ENCODE measurements at places on chromosomes 16 and 17.

DNA sequence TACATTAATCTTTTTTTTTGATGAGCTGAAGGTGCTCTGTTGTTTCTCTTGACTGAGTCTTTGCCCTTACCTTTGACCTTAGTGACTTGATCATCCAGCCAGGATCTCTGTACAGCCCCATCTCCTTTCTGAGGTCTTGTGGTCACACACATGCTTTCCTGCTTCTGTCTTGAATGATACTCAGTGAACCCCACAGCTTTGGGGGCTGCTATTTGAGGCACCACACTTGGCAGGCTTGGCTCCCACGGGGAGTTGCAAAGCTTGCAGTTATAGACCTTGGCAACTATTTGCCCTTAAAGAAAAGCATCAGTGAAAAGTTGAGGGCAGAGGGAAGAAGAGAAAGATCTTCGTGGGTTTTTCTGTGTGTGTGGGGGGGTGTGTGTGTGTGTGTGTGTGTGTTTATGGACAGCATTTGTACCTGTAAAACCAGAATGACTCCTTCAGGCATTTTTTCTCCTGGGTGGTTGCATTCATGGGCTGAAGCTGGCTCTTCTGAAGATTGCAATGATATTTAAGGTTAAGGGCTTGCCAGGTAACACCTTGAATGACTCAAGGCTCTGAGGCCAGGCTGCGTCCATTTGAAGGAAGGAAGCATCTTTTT lies 101.6 kb downstream of the MSI2 start:
- DNase-seq = no peak

- no peak for DNase-seq
Observed at GRCh38 chr16:54806378-54806777, 124.3 kb upstream of the IRX5 start.

DNA sequence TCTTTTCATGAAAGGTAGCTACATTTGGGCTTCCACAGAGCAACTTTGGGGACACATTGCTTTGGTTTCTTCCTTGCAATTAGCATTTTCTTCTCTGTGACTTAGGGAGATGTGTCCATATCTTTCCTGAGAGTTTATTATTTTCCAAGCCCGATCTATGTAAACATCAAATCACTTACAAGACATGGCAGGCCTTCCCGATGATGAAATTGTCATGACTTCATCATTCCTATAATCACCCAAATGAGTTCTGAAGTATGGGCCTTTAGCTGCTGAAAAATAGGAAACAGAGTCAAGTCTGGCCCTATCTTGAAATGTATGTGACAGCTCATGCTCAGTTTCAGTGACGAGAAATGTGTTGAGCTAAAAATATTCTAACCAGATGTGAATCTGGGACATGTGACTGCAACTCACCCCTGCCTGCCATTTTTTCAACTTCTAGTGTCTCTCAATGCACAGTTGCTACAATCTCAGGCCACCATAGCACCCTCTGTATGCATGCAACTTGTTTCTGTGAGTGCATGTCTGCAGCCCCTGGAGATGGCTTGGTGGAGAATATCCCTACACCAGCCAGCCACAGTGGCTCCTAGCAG lies 199.6 kb upstream of the MAF start:
- no peak for DNase-seq

GRCh38 chr16:81569361-81570034 lies 124.9 kb downstream of the CMIP start:
- no peak for DNase-seq

DNA sequence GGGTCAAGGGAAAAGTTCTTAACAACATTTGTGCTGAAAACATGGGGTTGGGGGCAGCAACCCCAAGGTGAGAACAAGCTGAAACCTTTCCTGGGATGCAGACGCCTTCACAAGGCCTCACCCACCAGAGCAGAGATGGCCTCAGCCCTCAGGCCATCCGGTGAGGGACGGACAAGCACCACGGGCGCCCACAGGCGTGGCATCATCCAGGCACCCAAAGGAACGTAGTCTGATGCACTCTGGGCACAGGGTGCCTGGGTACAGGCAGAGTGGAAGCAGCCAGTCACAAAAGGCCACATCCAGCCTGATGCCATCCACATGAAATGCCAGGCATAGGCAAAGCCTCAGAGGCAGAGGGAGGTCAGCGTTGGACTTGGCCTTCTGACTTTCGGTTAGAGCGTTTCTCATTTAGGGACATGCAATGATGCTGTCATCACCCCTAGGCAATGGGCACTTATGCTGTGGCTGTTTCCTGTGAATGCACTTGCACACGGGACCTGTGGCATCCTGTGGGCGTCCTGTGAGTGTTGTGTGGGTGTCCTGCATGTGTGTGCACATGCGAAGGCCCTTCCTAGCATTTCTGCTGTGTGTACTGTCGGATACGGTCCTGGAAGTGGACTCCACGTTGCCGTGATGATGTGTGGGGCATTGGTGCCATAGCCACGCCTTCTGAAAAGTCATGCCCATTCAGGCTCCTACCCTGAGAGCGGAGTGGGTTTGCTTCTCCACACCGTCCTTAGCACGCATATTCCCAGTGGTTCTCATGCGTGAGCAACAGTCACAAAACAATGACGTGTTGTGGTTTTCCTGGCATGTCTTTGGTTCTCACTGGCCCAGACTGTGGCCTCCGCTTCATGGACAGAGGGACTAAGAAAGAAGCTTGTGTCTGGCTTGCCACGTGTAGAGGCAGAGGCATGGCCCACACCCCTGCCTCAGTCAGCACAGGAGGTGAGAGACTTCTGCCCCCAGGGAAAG lies 52.7 kb upstream of the ZNF469 start:
- DNase-seq = no peak

- DNase-seq = no peak
Observed at GRCh38 chr16:16778332-16778731, 399.4 kb downstream of the NPIPA7 start.

DNA sequence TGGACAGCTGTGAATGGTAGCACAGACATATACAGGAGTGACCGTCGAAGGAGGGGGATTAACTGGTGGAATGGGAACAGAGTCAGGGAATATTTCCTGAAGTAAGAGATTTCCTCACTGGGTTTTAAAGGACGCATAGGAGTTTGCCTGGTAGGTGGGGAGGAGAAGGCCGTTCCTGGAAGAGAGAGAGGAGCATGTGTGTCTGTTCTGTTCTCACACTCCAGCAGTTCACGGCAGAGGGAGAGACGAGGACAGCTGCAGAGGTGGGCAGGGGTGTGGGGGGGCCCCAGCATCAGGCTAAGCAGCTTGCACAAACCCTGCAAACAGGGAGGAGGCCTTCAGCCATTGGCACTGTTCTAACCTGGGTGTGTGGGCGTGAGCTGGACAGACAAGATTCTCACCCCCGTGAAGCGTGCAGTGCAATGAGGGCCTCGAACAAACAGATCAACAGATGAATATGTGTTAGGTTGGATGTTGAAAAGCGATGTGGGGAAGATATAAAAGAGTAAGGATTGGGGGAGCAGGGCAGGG lies 85.3 kb upstream of the GSE1 start:
- DNase-seq = no peak

DNA sequence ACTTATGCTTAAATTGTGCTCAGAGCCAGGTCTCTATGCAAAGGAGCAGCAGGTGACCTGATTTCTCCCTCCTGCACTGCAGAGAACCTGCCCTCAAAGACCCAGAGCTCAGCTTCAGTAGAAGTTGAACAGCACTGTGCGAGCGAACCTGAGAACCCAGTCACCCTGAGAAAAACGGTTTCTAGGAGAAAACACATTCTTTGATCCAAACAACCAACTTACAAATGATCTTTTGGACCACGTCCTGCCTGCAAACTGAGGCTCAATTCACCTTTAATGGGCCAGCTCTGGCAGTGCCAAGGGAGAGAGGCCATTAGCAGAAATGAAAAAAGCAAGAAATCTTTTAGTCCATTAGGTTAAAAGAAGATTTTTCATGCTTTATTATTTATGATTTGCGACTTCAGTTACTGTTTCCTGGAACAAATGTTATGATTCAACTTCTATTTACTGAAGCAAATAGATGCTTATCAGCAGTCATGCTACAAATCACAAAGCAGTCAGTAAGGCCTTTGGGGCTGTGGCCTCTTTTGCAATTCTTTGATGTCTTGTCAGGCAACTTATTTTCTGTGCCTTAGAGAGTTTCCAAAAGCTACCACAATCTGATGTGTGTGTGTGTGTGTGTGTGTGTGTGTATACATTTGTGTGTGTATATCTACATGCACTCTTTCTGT lies 65.7 kb upstream of the LRRC37A3 start:
- peak; percentile 44 for DNase-seq

- peak; percentile 12 for DNase-seq
Observed at GRCh38 chr17:59572301-59572924, 7.0 kb downstream of the DHX40 start.

DNA sequence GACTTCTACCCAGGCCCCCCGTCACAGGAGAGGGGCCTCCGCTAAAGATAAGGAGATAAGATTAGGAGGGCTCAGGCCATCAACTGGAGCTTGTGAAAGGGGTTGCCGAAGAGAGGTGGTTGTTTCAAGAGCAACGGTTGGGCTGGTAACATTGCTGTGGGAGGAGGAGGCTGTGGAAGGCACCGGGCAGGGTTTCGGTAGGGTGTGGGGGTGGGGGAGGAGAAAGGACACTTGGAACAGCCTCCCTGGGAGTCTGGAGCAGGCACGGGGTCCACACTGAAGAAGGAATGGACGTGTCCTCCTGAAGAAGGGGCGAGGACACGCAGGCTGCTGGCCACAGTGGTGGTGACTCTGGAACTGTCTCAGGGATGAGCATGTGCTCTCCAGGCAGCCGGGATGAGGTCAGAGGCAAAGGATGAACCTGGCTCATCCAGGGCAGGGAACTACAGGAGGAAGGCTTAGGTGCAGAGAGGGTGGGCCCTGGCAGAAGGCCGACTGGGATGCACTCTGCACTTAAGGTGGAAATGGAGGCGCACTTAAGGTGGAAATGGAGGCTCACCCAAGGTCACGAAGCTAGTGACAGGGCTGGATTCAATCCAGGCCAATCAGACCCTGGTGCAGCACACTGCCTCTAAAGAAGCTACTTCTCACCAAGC lies 1.2 kb upstream of the EPX start:
- no peak for DNase-seq

DNA sequence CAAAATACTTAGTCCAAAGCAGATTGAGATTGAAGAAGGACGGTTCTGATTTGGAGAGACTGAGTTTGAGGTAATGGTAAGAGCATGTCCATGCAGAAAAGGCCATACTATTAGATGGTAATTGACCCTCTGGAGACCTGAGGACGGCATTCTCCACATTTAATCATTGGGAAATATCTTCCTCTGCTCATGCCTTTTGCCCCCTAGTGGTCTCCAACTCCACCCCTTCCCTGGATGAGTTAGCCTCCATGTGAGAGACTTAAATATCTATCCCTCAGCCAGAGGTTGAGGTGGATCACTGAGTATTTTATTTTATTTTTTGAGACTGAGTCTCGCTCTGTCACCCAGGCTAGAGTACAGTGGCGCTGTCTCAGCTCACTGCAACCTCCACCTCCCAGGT lies 10.4 kb upstream of the OR3A1 start:
- no peak for DNase-seq

DNA sequence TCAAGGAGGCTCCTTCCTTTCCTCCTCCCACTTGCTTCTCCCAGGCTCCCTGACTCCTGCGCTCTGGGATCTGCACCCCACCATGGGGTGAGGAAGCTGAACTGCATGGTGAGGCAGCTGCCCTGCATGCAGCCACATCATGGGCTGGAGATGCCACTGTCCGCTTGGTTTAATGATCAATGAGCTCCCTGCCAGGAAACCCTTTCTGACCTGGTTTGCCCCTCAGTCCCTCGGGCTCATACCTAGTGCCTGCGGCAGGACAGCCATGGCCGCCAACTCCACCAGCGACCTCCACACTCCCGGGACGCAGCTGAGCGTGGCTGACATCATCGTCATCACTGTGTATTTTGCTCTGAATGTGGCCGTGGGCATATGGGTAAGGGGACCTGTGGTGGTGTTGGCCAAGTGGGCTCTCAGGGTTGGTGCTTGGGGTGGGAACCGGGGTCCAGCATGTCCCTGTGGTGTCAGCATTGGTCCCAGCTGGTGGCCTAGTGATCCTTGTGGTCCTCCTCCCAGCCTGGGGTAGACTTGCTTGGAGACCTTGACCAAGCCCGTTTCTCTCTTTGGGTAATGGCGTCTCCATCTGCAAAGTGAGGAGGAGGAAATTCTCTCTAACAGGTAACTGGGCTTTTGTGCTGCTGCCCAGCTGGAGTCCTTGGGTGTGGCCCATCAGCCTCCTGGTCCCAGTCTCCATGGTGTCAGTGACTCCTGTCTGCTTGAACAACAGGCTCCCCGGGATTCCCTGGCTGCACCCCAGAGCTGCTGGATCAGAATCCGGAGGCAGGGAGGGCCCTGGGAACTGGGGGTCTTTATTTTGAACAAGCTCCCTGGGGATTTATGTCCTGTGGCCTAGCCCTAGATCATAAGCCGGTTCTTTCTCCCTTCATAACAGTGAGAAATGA lies at the start of gene SLC5A10:
SLC5A10 (plus strand) TSS at position 225 of the 902 bp plus-strand sequence; CDS start at position 266, 41 bp downstream.
- no peak for DNase-seq

GRCh38 chr16:907361-907760 lies 63.4 kb downstream of the LMF1 start:
- no peak for DNase-seq

DNA sequence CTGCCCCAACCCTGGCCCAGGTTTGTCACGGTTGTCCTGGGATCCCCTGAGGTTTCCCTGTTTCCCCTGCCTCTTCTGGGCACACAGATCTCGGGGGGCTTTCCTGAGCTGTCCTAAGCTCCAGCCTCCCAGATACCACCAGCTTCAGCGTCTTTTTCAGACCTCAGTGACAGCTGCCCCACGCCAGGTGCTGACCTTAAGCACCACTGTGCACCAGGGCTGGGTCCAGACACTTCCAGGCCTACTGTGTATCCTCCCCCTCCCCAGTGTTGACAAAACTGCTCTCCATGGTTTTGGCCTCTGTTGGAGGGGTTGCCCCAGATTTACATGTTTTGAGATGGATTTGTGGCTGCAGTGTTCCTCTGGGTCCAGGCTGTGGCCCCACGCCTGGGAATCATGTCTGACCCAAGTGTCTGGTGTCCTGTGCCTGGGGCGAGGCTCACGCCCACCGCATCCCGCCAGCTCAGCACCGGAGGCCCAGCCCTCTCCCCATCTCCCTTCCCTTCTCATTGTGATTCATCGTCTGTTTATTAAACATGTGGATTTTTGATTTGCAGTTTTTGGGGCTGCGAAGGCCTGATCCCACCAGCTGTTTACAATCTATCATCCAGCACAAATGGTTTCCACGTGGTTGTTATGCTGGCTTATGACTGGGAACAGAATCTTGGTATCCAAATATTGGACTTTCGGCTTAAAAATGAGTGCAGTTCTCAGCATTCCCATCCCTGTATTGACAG lies 82.1 kb downstream of the METRNL start:
- DNase-seq = no peak

GRCh38 chr17:57536789-57537523 lies 208.1 kb downstream of the CCDC182 start:
- no peak for DNase-seq

- DNase-seq = no peak
Observed at GRCh38 chr17:48143629-48144028, 36.1 kb downstream of the SNX11 start.

- no peak for DNase-seq
Observed at GRCh38 chr16:67764158-67764667, 42.1 kb downstream of the RANBP10 start.

Measured in stimulated activated naive CD8-positive, alpha-beta T cell treated with anti-CD3 and anti-CD28 coated beads, Interleukin-15, amount 100 ng/mL, for 72 hours (primary cell).